ENCODE measurements at places on chromosomes 13 and 19.

DNA sequence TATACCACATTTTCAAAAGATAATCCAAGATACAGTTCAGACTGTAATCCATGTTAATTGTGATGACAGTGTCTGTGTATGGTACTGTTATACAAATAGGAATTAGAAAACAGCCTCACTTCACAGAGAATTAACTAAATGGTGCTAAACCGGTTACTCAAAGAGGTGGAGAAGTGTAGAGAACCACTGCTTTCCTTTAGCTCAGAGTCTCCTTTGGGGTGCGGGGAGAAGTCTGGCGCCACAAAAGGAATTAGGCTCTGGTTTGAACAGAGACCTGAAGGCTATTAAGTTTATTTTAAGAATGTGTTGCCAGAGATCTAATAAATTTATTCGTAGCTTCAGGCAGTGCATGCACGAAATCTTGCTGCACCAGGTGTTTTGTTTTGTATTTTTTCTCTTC lies 65.8 kb downstream of the FREM2 start:
- no peak for DNase-seq

- no peak for DNase-seq
Observed at GRCh38 chr13:46348961-46349360, 38.1 kb downstream of the RUBCNL start.

- no peak for DNase-seq
Observed at GRCh38 chr13:36219883-36220282, 5.5 kb upstream of the SOHLH2 start.

DNA sequence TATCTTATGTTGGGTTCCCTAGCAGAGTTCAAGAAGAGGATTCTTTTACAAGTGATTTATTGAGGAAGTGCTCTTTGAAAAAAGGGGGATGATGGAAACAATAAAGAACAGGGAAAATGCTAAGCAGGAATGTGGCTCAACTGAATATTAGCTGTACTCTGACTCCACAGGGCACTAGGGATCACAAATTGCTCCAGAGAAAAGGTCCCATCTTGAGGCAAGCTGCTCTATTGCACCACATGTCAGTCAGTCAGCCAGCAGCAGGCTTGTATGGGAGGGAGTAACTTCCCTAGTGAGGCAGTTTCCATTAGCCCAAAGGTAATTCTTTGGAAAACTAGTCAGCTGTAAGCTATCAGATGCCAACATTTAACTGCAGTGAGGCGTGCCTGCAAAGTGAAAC lies 73.3 kb upstream of the FNDC3A start:
- no peak for DNase-seq

- no peak for DNase-seq
Observed at GRCh38 chr19:48746738-48747575, at the start of gene IZUMO1. Gene IZUMO1, minus strand, starts transcription at chr19:48746909. Its CDS starts 1,050 bp downstream, at chr19:48745859.

GRCh38 chr13:50917572-50917971 lies 8.0 kb downstream of the RNASEH2B start:
- DNase-seq = no peak

All from stimulated activated CD4-positive, alpha-beta T cell treated with anti-CD3 and anti-CD28 coated beads, Interleukin-15, amount 100 ng/mL, for 48 hours (primary cell).